ENCODE measurements at places on chromosomes 16 and 17. TPM values are rescaled to one million over a fixed set of nuclear protein-coding genes. Genes with fewer than 3 reads are reported as not detected.

DNA sequence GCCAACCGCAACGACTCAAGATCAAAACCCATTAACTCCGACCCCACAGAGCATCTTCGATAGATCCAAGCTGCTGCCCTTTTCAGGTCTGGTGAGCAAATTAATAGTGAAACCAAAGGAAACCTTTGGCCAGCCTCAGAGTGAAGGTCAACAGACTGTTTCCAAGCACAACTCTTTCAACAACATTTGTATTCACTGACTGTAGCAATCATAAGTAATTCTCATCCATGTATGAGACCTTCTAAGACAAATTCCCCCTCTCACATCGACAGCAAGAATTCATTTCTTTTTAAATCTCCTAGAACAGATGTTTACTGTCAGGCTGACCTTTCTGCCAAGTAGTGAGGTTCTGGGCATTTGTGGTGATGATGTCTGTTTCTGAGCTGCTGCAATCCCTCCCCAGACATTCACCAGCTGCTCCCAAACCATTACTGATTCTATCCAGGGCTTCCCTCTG, 64.2 kb downstream of the SLC39A11 start:
- peaks cover 31% of the 10 kb centered on the region for H3K4me1 ChIP-seq
- peaks cover 17% of the 10 kb centered on the region for H3K36me3 ChIP-seq
- H3K27me3 ChIP-seq = no peaks in the 10 kb centered on the region
- peak overlapping the region; percentile 68 for H3K27ac ChIP-seq
- no peak for DNase-seq
- H3K4me3 ChIP-seq = no peak overlapping the region

KRTAP4-9 gene
- 0.77 TPM for total RNA-seq

TBC1D3L gene
- 0.56 TPM for total RNA-seq

- H3K27me3 ChIP-seq = peaks cover 3% of the 10 kb centered on the region
- no peak overlapping the region for H3K4me3 ChIP-seq
- no peak overlapping the region for H3K27ac ChIP-seq
Observed at GRCh38 chr17:75241143-75241430, 20.3 kb downstream of the GGA3 start.

NLRC3 gene
- total RNA-seq = not detected

DNA sequence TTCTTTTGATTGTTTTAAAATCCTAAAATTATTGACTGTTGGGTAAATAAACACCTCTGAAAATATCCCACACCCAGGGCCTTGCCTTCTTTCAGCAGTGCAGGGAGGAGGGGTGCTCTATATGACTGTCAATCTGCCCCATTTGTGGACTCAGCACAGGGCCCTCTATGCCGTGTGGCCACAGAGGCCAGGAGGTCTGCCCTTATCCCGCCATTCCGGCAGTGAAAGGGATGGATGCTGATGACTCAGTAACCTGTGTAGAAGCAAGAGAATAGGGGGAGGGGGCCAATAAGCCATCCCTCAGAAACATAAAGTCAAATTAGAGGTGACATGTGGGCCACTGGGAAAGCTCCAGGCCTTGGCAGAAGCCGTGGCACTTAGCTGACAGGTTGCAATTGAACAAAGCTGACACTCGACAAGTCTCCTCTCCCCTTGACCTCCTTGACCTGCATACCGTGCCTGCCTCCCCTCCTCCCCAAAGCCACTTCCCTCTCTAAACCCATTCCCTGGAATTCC, 281.4 kb upstream of the DYNLRB2 start:
- no peak for DNase-seq
- H3K4me1 ChIP-seq = no peaks in the 10 kb centered on the region
- no peak overlapping the region for H3K27ac ChIP-seq
- no peak overlapping the region for H3K4me3 ChIP-seq
- H3K27me3 ChIP-seq = peaks cover 21% of the 10 kb centered on the region
- H3K36me3 ChIP-seq = no peaks in the 10 kb centered on the region

- peaks cover 11% of the 10 kb centered on the region for H3K36me3 ChIP-seq
- H3K27me3 ChIP-seq = no peaks in the 10 kb centered on the region
- H3K27ac ChIP-seq = no peak overlapping the region
- no peak overlapping the region for H3K4me3 ChIP-seq
- peaks cover 19% of the 10 kb centered on the region for H3K4me1 ChIP-seq
- DNase-seq = peak; percentile 30
Observed at GRCh38 chr17:28878981-28879380, 18.6 kb downstream of the FLOT2 start.

KRT36 gene
- not detected for total RNA-seq

DNA sequence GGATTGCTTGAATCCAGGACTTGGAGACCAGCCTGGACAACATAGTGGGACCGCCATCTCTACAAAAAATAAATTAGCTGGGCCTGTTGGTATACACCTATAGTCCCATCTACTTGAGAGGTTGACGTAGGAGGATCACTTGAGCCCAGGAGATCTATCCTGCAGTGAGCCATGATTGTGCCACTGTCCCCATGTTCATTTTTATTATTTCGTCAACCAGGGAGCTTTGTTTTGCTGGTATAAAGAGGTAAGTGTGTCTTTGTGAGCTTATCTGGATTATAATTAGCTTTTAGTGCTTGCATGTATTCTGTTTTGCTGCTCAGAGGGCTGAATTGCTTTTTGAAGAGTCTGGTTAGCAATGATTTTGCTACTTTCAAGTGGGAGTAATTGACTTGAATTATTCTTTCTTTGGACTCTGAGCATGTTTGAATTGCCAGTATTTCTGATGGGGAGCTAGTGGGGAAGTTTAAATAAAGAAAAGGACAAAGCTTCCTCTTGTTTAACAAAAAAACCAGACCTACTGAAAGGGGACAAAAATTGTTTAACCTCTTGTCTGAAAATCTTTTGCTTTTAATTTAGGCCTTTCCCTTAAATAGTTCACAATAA, 31.6 kb upstream of the BCAS3 start:
- H3K27me3 ChIP-seq = no peaks in the 10 kb centered on the region
- no peak overlapping the region for H3K27ac ChIP-seq
- DNase-seq = no peak

GRCh38 chr16:9013508-9013864, 49.8 kb upstream of the USP7 start:
- peaks cover 16% of the 10 kb centered on the region for H3K4me1 ChIP-seq
- H3K36me3 ChIP-seq = peaks cover 6% of the 10 kb centered on the region
- no peak for DNase-seq
- H3K27ac ChIP-seq = no peak overlapping the region
- no peak overlapping the region for H3K4me3 ChIP-seq
- H3K27me3 ChIP-seq = peaks cover 4% of the 10 kb centered on the region

DNA sequence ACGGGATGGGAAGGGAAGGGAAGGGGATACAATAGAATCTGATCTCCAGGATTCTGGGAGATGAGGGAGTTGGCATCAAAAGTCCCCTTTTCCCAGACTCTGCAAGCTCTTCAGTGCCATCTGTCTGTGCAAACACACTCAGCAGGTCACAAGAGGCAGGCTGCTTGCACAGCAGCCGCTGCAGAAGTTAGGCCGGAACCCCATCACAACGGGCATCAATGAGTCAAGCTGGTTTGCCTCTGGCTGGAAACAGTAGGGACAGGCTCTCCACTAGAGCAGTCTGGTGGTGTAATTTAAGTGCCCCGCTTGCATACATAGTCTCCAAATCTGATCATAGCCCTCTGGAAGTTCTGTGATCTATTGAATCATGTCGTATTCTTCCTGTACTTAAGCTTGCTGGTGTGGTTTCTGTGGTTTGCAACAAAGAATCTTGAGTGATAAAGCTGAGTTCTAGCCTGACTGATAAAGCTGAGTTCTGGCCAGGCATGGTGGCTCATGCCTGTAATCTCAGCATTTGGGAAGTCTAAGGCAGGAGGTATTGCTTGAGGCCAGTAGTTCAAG, 33.7 kb upstream of the KDM8 start:
- peak overlapping the region; percentile 82 for H3K27ac ChIP-seq
- H3K36me3 ChIP-seq = peaks cover 15% of the 10 kb centered on the region

RAB37 gene
- not detected for total RNA-seq

TPSB2 gene
- not detected for total RNA-seq

GRCh38 chr17:77287432-77288068, 146.8 kb downstream of the SEC14L1 start:
- H3K4me3 ChIP-seq = peak overlapping the region; percentile 74
- H3K4me1 ChIP-seq = peaks cover 70% of the 10 kb centered on the region
- H3K27me3 ChIP-seq = peaks cover 3% of the 10 kb centered on the region
- H3K27ac ChIP-seq = peak overlapping the region; percentile 97
- H3K36me3 ChIP-seq = no peaks in the 10 kb centered on the region

EFCAB3 gene
- not detected for total RNA-seq

Data from HFFc6 (cell line).